ENCODE measurements at places on chromosomes 6 and 20.
A peak's percentile ranks its signal among the peaks of the same experiment; 100 is the strongest.

DNA sequence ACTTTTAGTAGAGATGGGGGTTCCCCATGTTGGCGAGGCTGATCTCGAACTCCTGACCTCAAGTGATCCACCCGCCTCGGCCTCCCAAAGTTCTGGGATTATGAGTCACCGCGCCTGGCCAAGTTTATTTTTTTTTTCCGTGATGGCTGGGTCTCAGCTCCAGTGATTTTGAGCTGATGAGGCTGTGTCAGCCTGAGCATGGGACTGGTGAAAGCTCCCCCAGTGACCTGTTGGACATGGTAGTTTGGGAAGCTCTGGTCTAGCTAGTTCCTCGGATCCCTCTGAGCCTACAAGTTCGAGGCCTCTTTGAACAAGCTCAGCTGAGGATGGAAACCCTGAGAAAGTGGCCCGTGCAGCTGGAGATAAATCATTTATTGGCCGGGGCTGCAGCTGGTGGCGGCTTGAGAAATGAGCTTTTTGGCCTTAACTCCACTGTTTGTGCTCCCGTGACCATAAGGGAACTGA lies 126.8 kb downstream of the SNX5 start:
- no peak for DNase-seq

GRCh38 chr6:55286824-55287223 lies 40.4 kb upstream of the GFRAL start:
- DNase-seq, result no peak

DNA sequence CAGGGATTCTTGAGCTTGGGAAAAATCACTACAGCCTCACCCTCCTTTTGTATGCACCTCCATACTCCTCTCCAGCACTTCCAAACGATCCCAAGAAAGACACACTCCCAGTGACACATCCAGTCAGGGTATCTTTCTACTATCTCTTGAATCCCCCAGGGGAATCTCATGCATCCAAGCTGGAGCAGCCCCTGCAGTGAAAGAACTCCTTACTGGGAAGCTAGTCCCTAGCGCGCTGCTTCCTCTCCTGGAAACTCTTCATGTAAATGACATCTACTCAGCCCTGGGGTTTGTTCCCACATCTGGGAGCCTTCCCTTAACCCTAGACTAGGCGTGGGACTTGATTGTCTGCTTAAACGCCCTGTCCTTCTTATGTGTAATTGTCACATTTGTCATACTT lies 329.1 kb upstream of the QKI start:
- DNase-seq, result no peak

DNA sequence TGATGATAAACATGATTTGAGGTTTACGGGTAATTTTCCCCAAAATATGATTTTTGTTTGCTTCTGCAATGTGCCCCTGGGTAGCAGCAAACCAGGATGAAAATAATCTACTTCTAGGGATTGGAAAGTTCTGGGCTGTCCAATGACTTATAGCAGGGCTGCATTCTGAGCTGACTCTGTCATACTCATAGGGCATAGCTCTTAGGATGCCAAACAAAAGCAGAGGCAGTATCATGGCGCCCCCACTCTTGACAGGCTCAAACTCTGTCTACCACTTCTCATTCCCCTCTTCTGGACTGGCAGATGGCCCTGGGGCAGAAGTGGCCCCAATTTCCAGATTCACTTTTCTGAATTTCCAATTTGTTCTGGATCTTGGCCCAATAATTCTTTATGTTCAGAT lies 10.3 kb downstream of the SERPINB1 start:
- no peak for DNase-seq

DNA sequence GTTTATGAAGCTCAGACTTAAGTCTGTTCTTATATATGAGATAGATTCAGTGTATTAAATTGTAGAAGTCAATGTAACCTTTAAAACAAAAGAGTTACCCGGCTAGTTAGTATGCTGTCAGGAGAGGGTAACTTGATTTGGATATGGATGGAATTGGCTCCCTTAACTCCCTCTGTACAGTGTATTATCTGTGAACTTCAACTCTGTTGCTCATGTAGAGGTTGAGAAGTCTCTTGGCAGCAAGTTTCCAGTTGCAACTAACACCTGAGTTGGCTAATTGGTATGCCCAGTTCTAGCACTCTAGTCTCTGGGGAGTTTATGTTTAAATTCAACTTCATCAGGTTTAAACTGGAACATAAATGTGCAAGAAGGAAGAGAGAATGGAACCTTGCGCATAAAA lies 111.0 kb downstream of the NCOA3 start:
- DNase-seq, result no peak

GRCh38 chr6:128659878-128660622 lies 139.7 kb upstream of the PTPRK start:
- DNase-seq, result no peak

GRCh38 chr20:1185316-1185741 lies 548 bp upstream of the TMEM74B start:
- peak; percentile 31 for DNase-seq

GRCh38 chr6:9583753-9584352 lies 831.0 kb downstream of the TFAP2A start:
- no peak for DNase-seq

DNA sequence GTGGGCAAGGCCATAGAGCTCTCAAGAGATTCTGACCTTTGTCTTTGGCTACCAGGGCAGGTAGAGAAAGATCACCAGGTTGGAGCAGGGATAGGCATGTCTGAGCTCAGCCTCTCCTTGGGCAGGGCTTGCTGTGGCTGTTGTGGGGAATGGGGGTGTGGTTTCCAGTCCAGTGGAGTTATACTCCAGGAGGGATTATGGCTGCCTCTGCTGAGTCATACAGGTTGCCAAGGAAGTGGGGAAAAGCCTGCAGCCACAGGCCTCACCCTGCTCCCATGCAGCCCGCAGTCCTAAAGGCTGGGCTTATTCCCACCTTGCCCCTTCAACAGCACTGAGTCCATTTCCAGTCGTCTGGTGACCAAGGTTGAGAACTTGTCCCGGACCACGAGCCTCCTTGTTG lies 21.9 kb downstream of the MEP1A start:
- DNase-seq, result no peak

- peak; percentile 30 for DNase-seq
These were observed 3.7 kb downstream of the RPL10A start for GRCh38 chr6:35471836-35472345.

- no peak for DNase-seq
These were observed 44.4 kb upstream of the CST5 start for GRCh38 chr20:23923891-23924435.

DNA sequence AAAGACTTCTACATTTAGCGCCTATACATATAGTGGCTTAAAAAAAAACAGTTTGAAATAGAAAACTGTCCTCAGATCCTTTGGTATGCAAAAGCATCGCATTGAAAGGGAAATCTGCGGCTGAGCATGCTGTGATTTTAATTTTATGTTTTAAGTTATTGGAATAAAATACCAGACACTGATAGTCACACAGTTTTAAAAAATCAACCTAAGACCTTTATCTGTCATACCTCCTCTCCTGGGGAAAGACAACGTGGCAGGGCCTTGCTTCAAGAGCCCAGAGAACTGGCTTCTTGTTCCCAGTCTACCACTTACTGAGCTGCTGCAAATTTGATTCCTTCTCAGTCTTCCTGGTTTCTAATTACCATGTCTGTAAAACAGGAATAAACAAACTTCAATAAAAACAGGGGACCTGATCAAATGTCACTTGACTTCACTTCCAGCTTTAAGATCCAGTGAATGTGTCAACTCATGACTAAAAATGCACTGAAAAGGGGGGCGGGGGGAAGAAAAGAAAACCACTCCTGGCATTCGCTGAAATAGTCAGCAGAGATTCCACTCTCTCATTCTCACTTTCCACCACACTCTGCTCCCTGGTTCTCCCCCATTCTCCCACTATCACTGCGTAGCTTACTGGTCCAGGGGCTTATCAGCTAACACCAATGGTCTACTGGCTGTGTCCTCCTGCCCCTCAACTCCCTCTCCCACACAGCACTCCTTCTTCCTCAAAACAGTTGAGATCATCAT lies 494.7 kb upstream of the MARCKS start:
- no peak for DNase-seq

- no peak for DNase-seq
These were observed 98.7 kb downstream of the TRIM27 start for GRCh38 chr6:28824793-28825731.

DNA sequence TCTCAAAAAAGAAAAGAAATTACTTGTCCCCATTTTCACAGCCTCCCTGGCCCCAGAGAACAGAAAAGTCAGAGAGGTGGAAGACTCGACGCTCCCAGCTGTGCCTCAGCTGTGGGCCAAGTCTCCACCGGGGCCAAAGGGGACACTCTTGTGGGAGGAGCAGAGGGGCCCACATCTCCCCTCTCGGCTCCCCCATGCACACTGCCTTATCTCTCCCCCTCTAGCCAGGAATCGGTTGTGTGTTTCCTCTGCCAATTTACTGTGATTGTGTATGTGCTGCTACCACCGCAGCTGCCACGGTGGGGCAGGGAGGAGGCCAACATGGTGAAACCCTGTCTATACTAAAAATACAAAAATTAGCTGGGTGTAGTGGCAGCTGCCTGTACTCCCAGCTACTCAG lies 8.4 kb downstream of the TIAM2 start:
- no peak for DNase-seq

GRCh38 chr6:56802584-56802983 lies 152.3 kb upstream of the BEND6 start:
- no peak for DNase-seq

DNA sequence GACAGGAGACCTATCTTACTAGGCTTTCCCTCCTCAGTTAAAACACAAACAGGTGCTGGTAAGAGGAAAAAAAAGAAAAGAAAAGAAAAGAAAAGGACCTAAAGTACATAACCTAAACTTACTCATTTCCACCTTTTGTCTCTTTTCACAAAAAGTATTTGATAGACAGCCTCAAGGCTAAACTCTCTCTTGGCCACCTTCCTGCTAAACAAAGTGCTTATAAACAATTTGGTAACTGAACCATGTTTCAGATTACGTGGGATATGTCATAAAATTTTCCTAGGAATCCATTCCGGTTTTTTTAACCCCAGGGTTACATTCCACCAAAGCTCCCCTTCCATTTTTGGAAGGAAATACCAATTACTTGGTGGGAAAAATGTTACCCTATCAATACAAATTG lies 109.0 kb downstream of the PRND start:
- no peak for DNase-seq

- DNase-seq, result no peak
These were observed 13.7 kb downstream of the PXT1 start for GRCh38 chr6:36428911-36429310.

GRCh38 chr20:38260378-38261053 lies at the start of gene KIAA1755:
KIAA1755 (minus strand) TSS chr20:38260735; CDS start chr20:38260500, 235 bp downstream.
- no peak for DNase-seq

All from stimulated activated CD8-positive, alpha-beta memory T cell treated with anti-CD3 and anti-CD28 coated beads, Interleukin-4, amount 100 ng/mL, for 48 hours (primary cell).